Muscle of leg (tissue), 16 donors: ENCODE measurements at places on chromosomes 3 and 15.

GRCh38 chr3:177563792-177564191 is 366.5 kb upstream of the TBL1XR1 start:
- DNase-seq, result no peak

DNA sequence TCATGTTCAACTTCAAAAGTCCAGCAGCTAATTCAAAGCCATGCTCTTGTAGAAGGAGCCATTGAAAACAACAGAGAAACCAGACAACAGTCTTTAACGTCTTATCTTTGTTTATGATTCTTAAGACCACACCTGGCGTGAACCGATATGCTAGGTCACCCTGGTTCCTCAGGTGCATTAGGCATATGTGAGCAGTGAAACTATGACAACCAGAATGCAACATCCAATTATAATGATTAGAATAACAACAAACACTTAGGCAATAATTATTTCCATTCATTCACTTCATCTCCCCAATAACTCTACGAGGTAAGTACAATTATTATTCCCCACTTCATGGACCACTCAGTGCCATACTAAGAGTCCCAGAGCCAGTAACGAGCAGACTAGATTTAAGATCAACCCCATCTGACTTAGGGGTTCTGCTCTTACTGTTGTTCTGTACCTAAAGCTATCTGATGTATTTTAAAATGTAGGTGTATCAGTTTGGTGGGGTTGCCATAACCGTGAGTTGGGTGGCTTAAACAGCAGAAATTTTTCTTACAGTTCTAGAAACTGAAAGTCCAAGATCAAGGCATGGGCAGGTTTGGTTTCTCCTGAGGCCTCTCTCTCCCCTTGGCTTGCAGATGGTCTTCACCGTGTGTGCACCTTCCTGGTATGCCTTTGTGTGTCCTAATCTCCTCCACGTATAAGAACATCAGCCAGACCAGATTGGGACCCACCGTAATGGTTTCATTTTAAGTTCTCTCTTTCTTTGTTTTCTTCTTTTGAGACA is 997.8 kb upstream of the CFAP20DC start:
- no peak for DNase-seq

GRCh38 chr3:132267391-132267993 is 49.7 kb upstream of the ACP3 start:
- DNase-seq, result no peak

- DNase-seq, result no peak
Observed at GRCh38 chr3:191972714-191973398, 511.9 kb downstream of the PYDC2 start.

GRCh38 chr15:98996169-98996568 is 11.4 kb downstream of the PGPEP1L start:
- no peak for DNase-seq

- DNase-seq, result no peak
Observed at GRCh38 chr15:23385886-23386430, 31.4 kb downstream of the GOLGA8S start.

- no peak for DNase-seq
Observed at GRCh38 chr3:29694783-29695182, 413.9 kb downstream of the RBMS3 start.

DNA sequence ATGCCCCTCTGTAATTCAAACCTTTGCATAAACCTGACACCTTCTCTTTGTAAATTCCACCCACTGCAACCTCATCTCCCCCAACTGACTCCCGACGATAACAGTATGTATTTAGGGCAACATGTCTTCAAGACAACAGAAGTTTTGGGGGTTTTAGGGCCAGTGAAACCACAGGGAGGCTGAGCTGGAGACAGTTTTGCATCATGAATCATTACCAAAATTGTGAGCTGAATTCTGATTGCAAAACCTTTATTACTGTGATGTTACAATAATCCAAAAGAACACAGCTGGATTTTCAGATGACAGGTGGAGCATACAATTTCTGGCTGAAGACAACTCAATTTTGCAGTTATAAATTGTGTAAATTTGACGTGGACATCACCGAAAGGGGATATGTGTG is 281.3 kb upstream of the TTC14 start:
- DNase-seq, result no peak

DNA sequence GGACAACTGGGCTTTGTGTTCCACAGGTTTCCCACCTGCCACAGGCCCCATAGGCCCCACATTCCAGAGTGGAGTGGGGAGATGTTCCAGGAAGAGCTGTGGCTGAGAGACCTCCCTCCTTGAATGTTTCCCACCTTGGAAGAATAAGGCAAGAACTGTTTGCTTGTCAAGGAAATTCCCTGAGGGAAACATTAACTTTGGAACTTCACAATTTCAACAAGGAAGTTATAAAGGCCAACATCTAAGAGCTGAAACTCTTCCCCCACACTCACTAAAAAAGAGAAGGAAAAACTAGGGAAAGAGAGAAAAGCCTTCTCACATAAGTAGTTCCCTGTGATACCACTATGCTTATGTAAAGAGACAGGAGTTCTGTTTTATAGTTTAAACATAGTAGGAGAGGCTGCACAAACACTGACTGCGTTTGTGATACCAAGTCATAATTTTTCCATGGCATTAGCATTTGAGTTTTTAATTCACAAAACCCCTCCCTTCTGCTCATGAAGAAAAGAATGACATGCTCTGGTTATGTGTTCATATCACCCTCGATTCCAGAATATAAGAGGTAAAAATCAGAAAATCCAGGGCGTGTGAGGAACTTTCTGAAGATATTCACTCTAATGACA is 39.8 kb upstream of the SPRED1 start:
- no peak for DNase-seq

GRCh38 chr3:183826448-183827250 is 1.3 kb upstream of the MAP6D1 start:
- no peak for DNase-seq

GRCh38 chr3:134073583-134073945 is 43.8 kb upstream of the SLCO2A1 start:
- DNase-seq, result no peak

GRCh38 chr3:194070634-194071409 is 65.1 kb upstream of the HES1 start:
- DNase-seq, result peak; percentile 94

GRCh38 chr3:178482981-178483380 is 53.3 kb upstream of the KCNMB2 start:
- DNase-seq, result peak; percentile 33

DNA sequence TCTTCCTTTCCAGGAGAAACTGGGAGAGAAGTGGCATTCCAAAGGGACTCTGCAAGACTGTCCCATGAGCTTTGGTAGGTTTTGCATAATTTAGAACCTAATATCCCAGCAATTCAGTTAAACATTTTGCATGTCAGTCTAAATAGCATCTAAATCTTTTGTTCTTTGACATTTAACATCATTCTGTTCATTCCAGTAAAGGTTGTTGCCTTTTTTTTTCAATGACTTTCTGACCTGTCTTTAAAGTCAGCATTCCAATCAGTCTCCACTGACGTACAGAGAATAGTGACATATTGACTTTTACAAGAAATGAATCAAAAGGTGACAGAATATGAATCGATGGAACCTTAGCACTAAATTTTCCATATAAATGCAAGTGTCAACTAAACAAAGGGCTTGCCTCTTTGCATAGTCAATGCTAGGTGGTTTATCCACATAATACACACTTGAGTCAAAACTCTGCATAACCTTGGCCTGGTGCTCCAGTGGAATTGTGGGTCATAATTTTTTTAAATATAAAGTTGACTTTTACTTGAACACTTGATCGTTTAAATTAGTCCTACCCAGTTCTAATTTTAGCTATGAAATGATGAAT is 370.1 kb downstream of the CNTN6 start:
- DNase-seq, result no peak

- DNase-seq, result no peak
Observed at GRCh38 chr15:73688455-73688854, 4.3 kb downstream of the CD276 start.

GRCh38 chr15:88838667-88839066 is 35.4 kb downstream of the ACAN start:
- DNase-seq, result no peak

GRCh38 chr3:73086071-73086494 is 24.6 kb downstream of the EBLN2 start:
- DNase-seq, result peak; percentile 62

DNA sequence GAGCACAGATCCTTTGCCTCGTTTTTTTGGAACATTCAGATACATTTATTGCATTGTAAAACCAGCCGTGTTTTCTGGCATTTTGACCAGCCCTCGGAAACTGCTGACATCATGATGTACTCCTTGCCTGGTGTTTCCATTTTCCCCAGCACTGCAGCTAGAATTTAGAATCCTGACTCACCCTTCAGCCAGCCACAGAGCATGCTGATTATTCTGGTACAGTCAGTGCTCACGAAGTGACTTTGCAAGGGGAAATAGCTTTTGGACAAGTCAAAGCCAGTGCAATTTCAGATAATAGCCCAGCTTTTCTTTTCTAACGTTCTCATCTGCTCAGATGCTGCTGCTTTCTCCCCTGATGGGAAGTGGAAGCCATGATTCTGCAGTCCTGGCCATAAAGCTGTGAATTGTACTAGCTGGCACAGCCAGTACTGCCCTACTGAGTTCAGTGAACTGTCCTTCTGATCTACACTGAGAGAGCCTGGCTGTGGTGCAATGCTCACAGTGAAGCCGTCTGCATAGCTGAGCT is 12.1 kb upstream of the CNBP start:
- DNase-seq, result peak; percentile 84

- no peak for DNase-seq
Observed at GRCh38 chr15:90607361-90607760, 77.6 kb downstream of the CRTC3 start.

- DNase-seq, result peak; percentile 79
Observed at GRCh38 chr15:70752193-70752635, 11.1 kb downstream of the UACA start.

DNA sequence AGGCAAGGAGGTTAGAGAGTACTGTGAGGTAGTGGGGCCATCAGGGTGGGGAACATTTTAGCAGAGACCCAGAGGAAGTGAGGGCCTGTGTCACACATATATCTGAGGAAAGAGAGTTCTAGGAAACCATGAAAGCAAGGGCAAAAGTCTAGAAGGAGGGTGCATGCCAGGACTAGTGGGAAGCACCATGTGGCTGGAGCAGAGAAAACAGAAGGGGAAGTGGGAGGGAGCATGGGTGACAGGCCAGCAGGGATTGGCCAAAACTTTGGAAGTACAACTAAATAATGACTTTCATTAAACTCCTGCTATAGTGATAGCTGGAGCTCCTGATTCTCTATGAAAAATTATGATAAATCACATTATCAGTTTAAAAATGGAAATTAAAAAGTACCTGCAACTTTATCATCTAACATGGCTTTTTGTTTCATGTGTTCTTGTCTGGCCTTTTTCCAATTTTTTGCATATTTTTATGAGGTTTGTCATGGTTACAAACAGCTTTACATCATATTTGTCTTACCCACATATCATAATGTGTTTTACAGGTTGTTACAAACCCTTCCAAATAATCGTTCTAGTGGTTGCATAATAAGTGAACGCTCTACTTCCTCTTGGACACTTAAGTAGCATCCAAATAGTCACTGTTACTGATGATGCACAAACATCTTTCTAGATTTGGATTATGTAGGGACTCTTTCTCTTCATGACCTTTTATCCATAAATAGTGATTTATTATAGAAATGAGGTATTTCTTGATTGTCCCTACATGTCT is 168.3 kb downstream of the NEK10 start:
- no peak for DNase-seq

GRCh38 chr3:188183452-188183851 is 29.5 kb downstream of the LPP start:
- DNase-seq, result no peak

GRCh38 chr3:183013074-183013473 is 32.7 kb upstream of the DCUN1D1 start:
- no peak for DNase-seq

- DNase-seq, result peak; percentile 56
Observed at GRCh38 chr15:38028869-38029268, 94.4 kb downstream of the TMCO5A start.

GRCh38 chr3:13878281-13879101 is 1.4 kb downstream of the WNT7A start:
- no peak for DNase-seq

DNA sequence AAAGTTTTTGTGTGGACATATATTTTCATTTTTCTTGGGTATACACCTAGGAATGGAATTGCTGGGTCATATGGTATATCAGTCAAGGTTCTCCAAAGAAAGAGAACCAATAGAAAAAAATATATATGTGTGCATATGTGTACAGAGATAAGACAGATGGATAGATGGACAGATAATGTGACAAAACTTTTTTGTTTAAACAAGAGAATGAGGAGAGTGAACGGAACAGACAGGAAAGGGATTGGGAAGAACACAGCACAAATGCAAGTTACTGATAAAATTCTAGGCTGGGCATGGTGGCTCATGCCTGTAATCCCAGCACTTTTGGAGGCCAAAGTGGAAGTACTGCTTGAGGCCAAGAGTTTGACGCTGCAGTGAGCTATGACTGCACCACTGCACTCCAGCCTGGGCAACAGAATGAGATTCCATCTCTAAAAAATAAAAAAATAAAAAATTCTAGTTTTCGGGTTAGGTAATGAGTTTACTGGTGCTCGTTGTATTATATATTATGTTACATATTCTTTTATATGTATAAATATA is 50.0 kb downstream of the HSPBAP1 start:
- DNase-seq, result no peak

DNA sequence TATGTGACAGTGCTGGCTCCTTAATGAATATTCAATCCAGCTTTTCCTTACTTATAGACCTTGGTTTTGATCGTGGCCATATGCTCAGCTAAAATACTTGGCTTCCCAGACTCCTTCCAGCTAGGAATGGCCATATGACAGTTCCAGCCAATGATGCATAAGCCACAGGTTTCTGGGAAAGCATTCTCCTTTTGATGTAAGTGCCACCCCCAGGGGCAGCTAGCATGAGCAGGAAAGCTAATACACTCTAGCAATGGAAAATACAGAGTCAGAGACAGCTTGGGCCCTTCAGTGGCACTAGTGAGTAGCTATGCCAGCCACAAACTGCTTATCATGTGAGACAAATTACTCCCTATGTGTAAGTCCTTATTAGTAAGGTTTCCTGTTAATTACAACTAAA is 26.7 kb downstream of the TBC1D2B start:
- peak; percentile 85 for DNase-seq

GRCh38 chr3:50325497-50326181 is 2.4 kb downstream of the TUSC2 start:
- no peak for DNase-seq

GRCh38 chr3:128240232-128240631 is 87.0 kb downstream of the EEFSEC start:
- no peak for DNase-seq

GRCh38 chr3:168975576-168975975 is 687.9 kb downstream of the MECOM start:
- no peak for DNase-seq

GRCh38 chr3:25781145-25781757 is 2.0 kb downstream of the NGLY1 start:
- DNase-seq, result no peak

DNA sequence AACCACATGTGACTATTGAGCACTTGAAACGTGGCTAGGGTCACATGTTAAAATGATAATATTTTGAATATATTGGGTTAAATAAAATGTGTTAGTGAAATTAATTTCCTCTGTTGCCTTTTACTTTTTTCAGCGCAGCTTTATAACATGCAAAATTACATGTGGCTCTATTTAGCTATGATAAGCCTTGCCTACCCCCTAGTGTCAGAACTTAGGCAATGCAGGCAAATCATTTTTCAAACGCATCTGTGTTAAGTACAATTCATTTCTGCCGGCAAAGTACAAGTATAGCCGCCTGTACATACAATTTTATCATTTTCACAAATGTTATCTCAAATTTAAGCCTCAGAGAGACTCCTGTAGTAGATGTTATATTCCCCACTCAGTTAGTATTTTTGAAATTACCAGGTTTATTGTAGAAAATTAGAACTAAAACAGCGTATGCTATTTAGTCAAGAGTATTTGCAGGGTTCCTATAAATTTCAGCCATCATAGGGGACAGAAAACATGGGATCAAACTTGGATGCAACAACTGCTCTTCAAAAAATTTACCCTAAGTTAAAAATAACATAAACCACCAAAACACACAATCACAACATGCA is 56.1 kb downstream of the TAFA4 start:
- peak; percentile 82 for DNase-seq
